ENCODE measurements at places on chromosomes 6 and 20.

- no peak for DNase-seq
These were observed 19.8 kb upstream of the LRFN2 start for GRCh38 chr6:40606981-40607380.

GRCh38 chr20:54856202-54856601, 380.8 kb downstream of the DOK5 start:
- DNase-seq: no peak

GRCh38 chr6:57142178-57142525, 30.0 kb upstream of the BAG2 start:
- no peak for DNase-seq

- DNase-seq: no peak
These were observed 82.5 kb upstream of the TNFAIP3 start for GRCh38 chr6:137784583-137784982.
